ENCODE measurements at places on chromosomes 11 and 22.

DNA sequence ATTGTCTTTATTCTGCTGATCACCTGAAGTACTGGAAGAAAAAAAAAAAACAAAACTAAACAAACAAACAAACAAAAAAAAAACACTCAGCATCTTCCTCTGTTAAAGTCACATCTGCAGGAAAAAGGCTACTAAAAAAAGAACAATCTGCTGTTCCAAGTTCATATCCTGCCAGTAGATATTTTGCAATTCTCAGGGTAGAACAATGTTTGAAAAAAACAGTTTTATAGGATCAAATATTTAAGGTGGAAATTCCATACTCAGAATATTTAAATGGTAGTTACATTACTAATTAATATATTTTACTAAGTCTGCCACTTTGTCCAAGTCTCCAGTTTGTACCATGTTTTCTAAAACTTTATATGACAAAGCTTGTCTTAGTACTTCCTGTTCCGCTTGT lies 175.2 kb downstream of the SBF2 start:
- DNase-seq = no peak

DNA sequence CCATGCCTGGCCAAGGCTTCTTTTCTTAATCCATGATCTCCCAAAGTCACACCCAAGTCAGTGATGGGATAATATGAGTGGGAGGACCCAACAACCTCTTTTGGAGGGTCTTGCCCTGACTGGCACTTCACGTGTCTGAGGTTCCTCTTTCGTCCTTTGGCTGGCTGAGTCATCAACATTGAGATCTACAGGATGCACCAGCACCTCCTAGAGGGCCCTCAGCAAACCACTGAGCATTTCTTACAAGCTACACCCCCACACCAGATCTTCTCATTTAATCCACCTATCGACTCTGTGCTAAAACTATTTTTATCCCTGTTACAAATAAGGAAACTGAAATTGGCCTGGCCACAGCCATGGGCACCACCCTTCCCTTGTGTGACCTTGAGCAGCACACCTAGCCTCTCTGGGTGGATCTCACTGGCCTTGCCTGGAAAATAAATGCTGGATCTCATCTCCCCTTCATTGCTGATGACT lies 63.4 kb downstream of the FLI1 start:
- peak; percentile 44 for DNase-seq

- peak; percentile 30 for DNase-seq
Observed at GRCh38 chr22:28299753-28300152, 379.9 kb downstream of the TTC28 start.

GRCh38 chr11:34899633-34900016 lies 16.6 kb downstream of the APIP start:
- no peak for DNase-seq

- DNase-seq = no peak
Observed at GRCh38 chr11:82234256-82234655, 499.4 kb downstream of the FAM181B start.

- no peak for DNase-seq
Observed at GRCh38 chr22:38485783-38486182, 17.9 kb downstream of the KDELR3 start.

DNA sequence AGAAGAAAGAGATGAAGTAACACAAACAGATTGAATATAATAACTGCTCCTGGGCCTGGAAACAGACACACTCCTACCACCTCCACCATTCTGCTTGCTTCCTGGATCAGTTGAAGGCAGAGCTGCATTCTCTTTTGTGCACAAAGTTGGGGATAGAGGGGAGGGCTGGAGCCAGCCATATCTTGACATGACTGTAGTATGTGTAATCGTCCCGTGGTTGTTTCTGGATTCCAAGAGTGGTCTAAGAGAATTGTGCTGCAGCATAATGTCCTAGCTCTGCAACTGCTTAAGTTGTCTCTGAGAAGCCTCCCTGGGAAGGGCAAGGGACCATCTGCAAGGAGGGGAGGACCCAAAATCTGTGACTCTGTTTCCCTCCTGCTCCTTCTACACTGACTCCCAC lies 3.2 kb downstream of the CRY2 start:
- peak; percentile 18 for DNase-seq

DNA sequence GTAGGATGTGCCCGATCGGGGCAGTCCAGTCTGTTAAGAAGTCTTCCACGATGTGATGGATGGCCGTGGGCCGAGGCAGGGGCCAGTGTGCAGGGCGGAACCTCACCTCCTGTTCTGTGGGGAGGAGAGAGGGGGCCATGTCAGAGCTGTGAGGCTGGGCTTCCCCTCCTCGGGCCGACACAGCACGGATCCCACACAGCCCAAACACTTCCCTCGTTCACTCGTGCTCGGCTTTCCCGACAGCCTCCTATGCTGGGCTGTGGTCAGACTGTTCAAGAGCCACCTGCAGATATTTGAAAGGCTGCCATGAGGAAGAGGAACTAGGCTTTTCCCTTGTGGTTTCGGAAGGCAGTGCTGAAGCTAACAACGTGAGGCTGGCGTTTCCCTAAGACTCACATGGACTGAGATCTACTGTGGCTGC lies 12.3 kb upstream of the TXN2 start:
- no peak for DNase-seq

- DNase-seq = no peak
Observed at GRCh38 chr22:41147722-41148121, 55.3 kb downstream of the EP300 start.

GRCh38 chr22:37186228-37186996 lies 1.6 kb downstream of the C1QTNF6 start:
- peak; percentile 87 for DNase-seq

GRCh38 chr22:31262312-31263133 lies 29.8 kb downstream of the PIK3IP1 start:
- DNase-seq = no peak

- no peak for DNase-seq
Observed at GRCh38 chr11:92397221-92397755, 172.7 kb downstream of the FAT3 start.

DNA sequence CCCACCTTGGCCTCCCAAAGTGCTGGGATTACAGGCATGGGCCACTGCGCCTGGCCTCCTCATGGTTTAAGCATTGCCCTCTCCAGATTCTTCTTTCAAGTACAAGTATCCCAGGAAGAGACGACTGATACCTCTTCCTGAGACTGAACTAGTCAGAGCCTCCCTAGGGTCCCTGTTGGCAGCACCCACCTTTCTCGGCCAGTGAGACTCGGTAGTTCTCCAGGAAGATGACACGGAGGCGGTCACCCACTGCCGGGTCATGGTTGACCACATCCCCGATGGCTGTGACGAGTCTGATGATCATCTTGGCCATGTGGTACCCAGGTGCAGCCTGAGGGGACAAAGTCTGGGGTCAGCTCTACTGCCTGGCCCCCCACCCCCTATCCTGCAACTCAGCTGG lies 7.2 kb upstream of the RASGRP2 start:
- DNase-seq = no peak

- DNase-seq = no peak
Observed at GRCh38 chr11:69365558-69365957, 71.6 kb downstream of the MYEOV start.

DNA sequence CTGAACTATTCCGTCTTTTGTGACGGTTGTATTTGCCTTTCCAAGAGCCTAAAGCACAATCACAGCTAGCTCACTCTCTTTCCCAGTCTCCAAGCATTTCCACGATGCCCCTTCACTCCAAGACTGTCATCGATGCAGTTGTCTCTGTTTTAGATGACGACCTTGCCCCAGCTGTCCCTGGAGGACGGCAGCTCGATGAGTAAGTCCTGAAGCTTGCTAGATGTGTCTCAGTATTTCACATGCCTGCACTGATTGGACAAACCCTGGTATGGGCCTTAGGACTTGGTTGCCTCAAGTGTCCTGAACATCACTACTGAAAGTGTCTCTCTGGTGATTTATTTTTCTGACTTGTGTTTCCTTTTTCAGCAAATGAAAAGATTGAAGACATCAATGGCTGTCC lies 129.9 kb downstream of the NAV2 start:
- no peak for DNase-seq

DNA sequence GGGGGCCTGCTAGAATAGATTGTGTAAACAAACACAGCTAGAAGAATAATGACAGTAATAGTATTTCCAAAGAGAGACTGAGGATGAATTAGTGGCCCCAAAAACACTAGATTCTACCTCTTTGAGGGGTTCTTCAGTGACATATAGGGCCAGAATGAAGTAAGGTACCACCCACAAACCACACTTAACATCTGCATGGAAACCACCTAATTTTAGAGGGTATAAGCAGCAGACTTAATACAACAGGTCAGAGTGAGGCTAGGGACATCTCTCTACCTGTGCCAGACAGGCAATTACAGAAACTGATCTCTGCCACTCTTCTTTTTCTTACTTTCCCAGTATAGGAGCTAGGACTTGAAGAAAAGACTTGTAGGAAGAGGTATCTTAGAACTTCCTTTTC lies 20.1 kb downstream of the ELP4 start:
- no peak for DNase-seq

GRCh38 chr11:36619502-36619901 lies 21.5 kb upstream of the RAG2 start:
- DNase-seq = no peak

DNA sequence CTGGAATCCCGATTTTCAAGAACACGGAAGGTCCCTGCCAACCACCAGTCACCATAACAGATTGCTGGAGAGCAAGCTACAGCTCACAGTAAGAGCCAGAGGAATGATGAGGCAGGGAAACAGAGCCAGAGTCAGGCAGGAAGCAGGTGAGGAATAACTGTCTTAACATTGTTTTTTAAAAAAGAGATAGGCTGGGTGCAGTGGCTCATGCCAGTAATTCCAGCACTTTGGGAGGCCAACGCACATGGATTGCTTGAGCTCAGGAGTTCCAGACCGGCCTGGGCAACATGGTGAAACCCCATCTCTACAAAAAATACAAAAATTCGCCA lies 13.5 kb upstream of the CASTOR1 start:
- no peak for DNase-seq

All from fibroblast of villous mesenchyme (primary cell).